Progenitor cell of endocrine pancreas (in vitro differentiated cells): ENCODE measurements at places on chromosomes 12 and 14. TPM values are rescaled to one million over a fixed set of nuclear protein-coding genes. Genes with fewer than 3 reads are reported as not detected.

TMEM119 gene
- 0.24 TPM in 1 of 2 replicates, not detected in the other for total RNA-seq

COX8C gene
- 1.1 TPM in 1 of 2 replicates, not detected in the other for total RNA-seq

VASH1 gene
- 37.1 and 43.2 TPM in 2 replicates for total RNA-seq

RTL1 gene
- 159 and 161 TPM in 2 replicates for total RNA-seq

LRTM2 gene
- total RNA-seq: 0.48 and 0.53 TPM in 2 replicates

KCNH3 gene
- total RNA-seq: 29.2 and 31.9 TPM in 2 replicates

FOXG1 gene
- 1.2 and 1.4 TPM in 2 replicates for total RNA-seq

RFLNA gene
- 19.0 and 20.8 TPM in 2 replicates for total RNA-seq
